Stimulated activated CD8-positive, alpha-beta memory T cell treated with anti-CD3 and anti-CD28 coated beads, Interleukin-7, amount 100 ng/mL, for 1 hour (primary cell): ENCODE measurements at places on chromosomes 1 and 21.

GRCh38 chr1:186798960-186799688, 29.6 kb upstream of the PLA2G4A start:
- DNase-seq: no peak

- no peak for DNase-seq
Measured at GRCh38 chr1:4928186-4928585, 273.8 kb downstream of the AJAP1 start.

GRCh38 chr1:248847181-248847955, 9.3 kb downstream of the ZNF672 start:
- DNase-seq: no peak

DNA sequence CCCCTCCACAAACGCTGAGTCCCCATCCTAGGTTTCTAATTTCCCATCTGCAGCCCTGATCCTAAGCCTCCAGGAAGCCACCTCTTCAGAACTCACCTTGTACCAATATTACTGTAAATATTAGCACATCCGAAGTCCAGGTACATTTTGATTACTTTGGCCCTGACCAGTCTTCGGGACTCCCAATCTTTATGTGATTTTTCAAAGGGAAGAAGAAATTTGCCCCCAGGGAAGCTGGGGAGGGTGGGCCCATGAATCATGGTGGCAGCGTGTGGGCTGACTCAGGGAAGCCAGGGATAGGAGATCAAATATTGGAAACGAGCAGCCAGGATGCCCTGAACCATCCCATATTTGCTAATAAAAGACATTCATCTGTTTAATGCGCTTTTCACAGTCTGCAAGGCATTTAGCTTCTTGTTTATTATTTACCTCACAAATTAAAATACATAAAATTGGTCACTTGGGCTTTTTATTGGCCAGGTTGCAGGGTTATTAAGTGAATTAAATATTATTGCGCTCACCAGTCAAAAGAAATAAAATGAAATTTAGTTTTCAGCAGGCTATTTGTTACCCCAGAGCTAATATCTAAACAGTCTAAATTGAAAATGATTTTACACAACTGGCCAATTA, 46.6 kb downstream of the KIAA0040 start:
- DNase-seq: no peak

GRCh38 chr1:56019472-56019871, 559.9 kb downstream of the PLPP3 start:
- no peak for DNase-seq

DNA sequence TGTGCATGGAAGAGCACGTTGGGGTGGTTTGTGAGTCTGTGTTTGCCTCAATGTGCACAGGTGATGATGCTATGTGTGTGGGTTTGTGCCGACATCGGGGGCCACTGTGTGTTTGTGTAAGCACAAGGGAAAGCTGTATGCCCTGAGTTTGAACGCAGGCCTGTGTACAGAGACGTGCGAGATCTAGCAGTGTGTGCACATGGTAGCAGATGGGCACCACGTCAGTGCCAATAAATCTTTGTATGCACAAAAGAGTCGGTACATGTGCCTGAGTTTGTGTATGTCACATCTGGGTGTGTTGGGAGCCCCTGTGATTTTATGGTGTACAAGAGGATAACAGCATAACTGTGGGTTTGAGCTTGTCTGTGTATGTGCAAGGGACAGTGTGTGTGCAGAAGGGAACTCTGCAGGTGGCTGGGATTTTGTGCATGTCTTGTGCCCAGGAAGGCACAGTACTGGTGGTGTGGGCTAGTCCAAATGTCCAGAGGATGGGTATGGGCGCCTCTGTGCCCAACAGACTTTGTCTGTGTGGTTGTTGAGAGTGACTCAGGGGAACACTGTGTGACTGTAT, 32.0 kb upstream of the WASF2 start:
- DNase-seq: no peak

DNA sequence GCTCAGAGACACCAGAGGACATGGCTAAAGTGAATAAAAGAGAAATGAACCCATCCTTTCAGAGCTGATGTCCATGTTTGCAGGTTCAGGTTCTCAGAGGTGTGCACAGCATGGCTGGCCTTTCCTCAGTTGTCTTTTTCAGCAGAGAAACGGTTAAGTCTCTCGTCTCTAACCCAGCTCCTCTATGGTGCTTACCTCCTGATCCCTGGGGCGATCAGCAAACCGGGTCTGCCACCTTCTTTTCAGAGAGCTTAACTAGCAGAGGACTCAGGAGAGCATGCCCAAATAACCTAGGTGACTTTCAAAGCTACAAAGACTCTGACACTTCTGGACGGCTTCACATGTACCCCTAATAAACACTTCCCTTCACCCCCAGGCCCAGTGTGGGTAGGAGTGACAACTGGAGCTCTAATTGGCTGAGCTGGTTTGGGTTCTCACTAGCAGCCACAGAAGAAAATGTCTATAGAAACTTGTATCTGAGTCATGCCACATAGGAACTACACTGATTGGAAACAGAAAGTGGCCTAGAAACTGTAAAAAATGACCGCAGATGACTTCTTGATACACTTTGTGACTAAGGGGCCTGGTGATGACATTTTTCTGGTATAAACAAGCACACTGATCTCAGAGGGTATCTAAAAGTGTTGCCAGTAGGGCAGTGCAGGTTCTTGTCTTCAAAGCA, at the start of gene AIM2:
AIM2 (minus strand) TSS at position 329 of the 682 bp plus-strand sequence. CDS start 3,267 bp downstream, outside the sequence.
- peak; percentile 13 for DNase-seq

DNA sequence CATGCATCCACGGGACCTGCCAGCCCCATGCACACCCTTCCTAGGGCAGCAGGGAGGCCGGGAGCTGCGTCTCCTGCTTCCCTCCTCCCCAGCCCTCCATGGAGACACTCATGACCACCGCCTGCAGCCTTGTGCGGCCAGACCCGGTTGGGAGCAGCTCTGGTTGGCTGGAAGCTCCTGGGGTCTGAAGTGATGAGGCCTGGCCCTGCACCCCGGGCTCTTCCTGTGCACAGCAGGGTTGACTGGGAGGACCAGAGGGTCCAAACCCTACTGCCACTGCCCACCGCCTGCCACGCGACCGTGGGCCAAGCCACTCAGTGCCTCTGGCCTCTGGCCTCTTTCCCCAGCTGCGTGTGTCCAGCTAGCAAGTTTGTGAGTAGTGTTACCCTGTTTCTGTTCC, 111.1 kb upstream of the COL6A1 start:
- no peak for DNase-seq

- no peak for DNase-seq
Measured at GRCh38 chr1:240734001-240734400, 122.0 kb upstream of the GREM2 start.

- DNase-seq: no peak
Measured at GRCh38 chr1:67729872-67730271, 44.9 kb downstream of the GADD45A start.

GRCh38 chr1:98333936-98334335, 327.6 kb upstream of the SNX7 start:
- DNase-seq: no peak

DNA sequence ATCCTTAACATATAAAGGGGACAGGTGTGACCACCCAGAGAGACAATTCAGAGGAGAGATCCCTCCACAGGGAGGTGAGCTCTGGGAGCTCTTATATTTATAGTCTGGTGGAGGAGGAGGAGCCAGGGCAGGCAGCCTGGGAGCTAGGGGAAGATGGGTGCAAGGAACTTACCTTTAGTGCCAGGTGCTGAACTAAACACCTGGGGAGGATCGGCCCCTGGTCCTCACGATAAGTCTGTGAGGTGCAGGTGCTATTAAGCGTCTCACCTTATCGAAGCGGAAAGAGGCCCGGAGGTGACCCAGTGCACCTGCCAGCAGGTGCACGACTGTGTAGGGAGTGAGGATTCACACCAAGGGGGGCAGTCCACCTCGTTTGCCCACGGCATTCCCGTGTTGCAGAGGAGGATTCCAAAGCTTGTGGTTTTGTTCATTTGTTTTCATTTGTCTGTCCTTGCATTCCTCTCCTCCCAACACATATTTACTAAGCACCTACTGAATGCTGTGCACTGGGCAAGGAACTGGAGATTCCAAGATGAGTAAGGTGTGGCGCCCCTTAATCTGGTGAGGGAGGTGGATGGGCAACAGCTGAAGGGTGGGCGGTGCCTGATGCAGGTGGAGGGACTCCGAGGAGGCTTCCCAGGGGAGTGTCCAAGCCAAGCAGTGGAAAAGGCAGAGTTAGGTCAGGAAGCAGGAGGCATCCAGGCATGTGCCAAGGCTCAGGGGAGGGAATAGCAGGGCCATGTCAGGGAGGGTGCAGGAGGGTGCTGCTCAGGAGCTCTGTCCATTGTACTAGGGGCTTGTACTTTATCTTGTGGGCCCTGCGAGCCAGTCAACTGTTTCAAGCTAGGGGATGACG, 11.5 kb downstream of the ARHGEF10L start:
- no peak for DNase-seq

GRCh38 chr21:40840401-40841125, 6.4 kb downstream of the DSCAM start:
- DNase-seq: no peak

GRCh38 chr1:89433421-89433820, 69.6 kb downstream of the GBP6 start:
- no peak for DNase-seq

GRCh38 chr21:42069843-42070242, 1.3 kb upstream of the UMODL1 start:
- no peak for DNase-seq

GRCh38 chr1:59521456-59521855, 224.6 kb downstream of the FGGY start:
- DNase-seq: no peak

DNA sequence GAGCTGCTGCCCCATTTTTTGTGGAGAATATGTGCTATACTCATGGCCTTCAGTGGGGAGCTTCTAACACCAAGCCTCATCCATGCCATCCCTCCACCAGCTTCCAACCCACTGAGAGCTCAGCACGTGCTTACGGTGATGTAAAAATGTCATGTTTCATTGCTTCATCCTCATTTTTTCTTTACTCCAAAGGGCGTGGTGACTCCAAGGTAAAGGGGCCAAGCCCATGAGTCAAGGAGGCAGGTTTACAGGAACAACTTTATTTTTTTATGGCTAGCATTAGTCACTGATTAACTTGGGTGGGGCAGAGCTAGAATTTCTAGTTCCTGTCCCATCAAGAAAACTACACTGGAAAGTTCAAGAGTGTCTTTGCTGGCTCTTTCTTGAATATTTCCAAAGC, at the start of gene C1orf226:
C1orf226 (plus strand) TSS at position 346 of the 400 bp plus-strand sequence. CDS start 174 bp downstream, outside the sequence.
- DNase-seq: no peak

GRCh38 chr1:152227310-152227928, 3.4 kb upstream of the HRNR start:
- no peak for DNase-seq

DNA sequence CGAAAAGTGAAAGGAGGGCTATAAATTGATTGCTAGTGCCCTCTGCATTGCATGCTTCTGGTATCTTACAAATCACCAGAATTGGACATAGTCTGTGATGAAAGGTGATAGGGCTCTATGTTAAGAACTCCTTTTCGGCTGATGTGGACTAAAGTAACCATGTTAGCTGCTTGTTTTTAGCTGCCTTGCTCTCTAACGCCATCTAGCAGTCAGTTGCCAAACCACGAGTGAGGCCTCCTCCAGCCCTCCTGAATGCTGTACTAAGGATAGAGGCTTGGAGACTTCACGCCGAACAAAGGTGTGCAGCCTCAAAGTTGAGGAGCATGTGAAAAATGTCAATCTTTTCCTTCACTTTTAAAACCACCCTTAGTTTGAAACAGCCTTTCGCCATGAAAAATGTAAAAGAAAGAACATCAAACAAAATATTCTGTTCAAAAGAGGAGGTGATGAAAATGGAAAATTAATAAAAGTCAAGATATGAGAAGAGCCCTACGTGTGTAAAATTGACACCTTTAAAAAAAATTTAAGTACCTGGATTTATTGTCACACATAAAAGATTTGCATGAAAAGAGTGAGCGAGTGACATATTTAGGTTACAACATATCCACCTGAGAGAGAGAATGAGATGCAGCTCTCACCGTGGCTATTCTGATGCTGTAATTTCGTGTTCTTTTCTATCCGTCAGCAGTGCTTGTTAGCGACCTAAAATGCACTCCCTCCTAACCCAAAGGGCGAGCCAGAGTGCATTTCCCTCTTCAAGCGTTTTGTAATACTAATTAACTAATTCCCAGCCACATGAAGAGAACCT, 8.1 kb downstream of the LRRC53 start:
- DNase-seq: no peak

DNA sequence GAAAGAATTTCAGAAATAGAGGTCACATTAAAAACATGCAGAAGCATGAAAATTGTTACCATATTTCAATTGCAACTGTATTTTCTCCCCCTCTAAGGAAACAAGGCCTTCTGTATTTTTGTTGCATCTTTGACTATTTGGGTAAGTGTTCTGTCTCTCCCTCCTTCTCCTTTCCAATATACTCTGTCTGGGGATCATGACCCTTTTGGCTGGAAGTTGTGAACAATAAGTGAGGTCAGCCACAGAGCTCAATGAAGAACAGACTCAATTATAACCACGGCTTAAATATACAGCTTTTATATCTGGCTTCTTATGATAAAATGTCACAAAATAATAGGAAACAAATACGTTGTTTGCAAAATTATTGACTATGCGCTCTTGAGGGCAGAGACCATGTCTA, 47.1 kb downstream of the SPAG17 start:
- no peak for DNase-seq

GRCh38 chr1:99786751-99787501, 20.5 kb upstream of the FRRS1 start:
- no peak for DNase-seq

DNA sequence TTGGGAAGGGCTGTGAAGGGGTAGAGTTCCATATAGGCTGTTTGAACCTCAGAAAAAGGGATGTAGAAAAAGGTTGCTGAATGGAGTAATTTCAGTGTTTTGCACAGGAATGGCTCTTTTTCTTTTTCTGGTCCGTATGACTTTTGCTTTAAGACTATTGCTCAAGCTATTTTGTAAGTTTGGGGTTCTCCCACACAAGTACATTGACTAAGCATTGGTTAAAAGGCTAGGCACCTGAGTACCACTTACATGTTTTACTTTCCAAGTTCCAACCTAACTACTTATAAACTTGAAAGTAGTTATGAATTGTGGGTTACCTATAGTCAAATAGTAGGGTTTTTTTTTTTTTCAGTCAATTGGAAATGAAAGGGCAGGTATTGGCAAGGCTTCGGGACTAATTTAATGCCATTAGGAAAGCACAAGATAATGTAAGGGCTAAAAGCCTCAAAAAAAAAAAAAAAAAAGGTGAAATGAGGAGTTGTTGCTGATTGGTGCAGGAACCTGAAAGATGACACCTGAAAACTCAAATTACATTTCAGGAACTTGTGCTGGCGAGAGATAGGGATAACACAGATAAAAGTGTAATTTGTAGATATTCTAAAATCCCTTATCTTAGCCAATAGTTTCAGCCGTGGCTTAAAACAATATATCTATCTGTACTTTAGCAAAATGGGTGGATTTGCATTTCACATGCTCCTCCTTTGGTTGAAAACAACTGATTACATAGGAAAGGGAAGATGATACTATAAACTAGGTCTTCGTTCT, 209.5 kb downstream of the RPS6KC1 start:
- DNase-seq: no peak

DNA sequence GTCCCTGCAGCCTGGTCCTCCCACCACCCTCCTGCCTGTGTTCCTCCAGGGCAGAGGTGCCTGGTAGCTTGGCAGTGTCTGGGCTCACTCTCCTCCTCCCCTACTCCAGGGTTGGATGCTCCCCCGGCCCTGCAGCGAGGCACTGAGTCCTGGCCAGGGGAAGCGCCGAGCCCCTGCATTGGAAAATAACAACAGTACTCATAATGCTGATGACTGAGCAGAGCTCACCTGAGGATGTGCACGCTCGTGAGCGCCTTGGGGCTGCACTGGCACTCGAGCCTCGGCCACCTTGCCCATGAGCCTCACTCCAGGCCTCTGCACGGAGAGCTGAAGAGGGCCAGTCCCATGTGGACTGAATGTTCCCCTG, 6.0 kb upstream of the ACTRT2 start:
- DNase-seq: no peak
